Amniotic epithelial cell (primary cell): ENCODE measurements at places on chromosomes 6 and 20.
A peak's percentile ranks its signal among the peaks of the same experiment; 100 is the strongest.

GRCh38 chr6:69835414-69836179 lies 30.8 kb upstream of the COL19A1 start:
- peak; percentile 62 for DNase-seq

DNA sequence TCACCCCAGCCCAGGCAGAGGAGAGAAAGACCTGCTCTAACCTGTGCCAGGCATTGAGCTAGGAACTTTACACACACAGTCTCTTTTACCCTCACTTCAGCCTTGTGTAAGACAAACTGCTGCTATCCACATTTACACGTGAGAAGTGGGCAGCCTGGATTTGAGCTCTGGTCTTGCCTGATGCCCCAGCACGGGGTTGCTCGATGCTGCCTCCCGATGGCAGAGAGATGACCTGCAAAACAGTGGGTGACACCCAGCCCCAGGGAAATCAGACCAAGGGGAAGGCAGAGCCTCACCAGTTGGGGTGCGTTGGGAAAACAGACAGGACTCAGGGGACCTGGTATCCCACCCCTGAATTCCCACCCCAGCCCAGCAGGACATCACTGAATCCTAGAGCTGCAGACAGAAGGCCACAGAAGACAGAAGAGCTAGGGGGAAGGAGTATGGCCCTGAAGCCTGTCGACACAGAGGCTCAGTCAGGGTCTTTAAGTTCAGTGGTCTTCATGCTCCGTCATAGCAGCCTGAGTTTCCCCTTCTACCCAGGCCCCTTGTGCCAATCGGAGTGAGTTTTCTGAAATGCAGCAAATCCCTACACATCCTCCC lies 990 bp downstream of the BPI start:
- DNase-seq, result peak; percentile 40

GRCh38 chr20:2778602-2779321 lies 21.7 kb downstream of the CPXM1 start:
- DNase-seq, result no peak

GRCh38 chr6:79600812-79601609 lies 30.1 kb upstream of the SH3BGRL2 start:
- peak; percentile 83 for DNase-seq

- no peak for DNase-seq
Observed at GRCh38 chr20:24066076-24066700, 77.6 kb upstream of the GGTLC1 start.
